NCI-H524 treated with DMSO at 0.1 percent for 48 hours (cell line): ENCODE measurements at places on chromosomes 1 and 21.

- no peak for DNase-seq
Measured at GRCh38 chr1:119008483-119009311, 20.6 kb upstream of the TBX15 start.

DNA sequence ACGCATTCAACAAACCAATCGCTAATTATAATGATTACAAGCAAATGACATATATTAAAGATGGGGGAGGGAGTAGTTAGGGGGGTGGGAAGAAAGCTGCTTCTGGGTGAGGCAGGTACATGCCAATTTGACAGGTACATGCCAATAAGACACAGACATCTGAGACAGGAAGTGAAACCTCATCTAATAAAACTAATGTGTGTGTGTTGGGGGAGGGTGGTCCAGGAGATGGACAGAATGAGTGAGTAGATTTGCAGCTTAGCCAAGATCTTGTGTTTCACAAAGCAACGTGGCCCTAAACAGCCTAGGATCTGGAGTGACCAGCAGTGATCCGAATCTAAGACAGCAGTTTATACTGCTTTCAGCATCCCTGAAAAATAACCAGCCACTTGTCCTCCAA is 10.8 kb downstream of the CFAP45 start:
- DNase-seq: no peak

- no peak for DNase-seq
Measured at GRCh38 chr21:35232545-35233176, 183.6 kb upstream of the RUNX1 start.

DNA sequence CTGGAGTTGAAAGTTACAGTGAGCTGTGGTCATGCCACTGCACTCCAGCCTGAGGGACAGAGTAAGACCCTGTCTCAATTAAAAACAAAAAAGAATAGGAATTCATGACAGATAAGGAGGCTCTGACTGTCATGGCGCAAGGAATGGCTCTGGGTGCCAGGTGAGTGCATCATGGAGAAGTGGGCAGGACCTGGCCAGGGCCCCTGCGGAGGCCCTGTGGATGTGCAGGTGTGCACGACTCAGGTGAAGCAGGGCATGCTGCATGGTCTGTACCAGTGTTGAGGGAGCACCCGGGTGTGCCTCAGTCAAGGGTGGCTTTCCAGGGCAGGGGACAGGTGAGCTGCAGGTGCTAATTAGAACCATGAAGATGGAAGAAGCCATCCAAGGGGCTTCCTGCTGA is 14.0 kb downstream of the SLC1A7 start:
- DNase-seq: no peak

DNA sequence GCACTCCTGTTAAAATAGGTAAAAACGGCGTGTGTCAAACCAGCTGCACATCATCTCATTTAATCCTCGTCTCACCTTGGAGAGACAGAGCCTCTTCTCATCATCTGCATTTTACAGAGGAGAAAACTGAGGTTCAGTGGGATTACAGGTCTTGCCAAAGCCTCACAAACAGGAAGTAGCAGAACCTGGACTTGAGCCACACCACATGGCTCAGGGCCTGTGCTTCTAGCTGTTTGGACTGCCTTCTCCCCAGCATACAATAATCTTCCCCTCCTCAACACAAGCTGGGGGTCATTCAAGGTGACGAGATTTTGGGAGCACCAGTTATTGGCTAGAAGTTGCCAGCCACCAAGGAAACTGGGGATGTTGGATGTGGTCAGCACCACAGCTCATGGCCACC is 167.9 kb upstream of the ZC3H12A start:
- no peak for DNase-seq

DNA sequence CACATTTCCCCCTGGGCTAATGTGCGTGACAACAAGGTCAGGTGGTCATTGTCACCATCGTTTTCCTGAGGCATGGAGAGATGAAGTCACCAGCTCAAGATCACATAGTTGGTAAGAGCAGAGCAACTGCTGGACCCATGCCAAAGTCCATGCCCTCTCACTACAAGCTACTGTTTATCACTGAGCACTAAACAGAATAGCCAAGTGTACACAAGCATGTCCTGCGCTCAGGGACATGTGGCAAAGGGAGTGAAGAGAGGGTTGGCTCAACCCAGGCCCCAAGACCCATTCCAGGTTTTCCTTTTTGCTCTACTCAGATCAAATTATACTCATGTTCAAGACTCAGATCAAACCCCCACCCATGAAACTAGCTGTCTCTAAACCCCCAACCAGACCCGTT is 20.8 kb downstream of the LRRC52 start:
- no peak for DNase-seq

GRCh38 chr1:201137024-201137392 is 10.0 kb upstream of the ASCL5 start:
- DNase-seq: no peak

DNA sequence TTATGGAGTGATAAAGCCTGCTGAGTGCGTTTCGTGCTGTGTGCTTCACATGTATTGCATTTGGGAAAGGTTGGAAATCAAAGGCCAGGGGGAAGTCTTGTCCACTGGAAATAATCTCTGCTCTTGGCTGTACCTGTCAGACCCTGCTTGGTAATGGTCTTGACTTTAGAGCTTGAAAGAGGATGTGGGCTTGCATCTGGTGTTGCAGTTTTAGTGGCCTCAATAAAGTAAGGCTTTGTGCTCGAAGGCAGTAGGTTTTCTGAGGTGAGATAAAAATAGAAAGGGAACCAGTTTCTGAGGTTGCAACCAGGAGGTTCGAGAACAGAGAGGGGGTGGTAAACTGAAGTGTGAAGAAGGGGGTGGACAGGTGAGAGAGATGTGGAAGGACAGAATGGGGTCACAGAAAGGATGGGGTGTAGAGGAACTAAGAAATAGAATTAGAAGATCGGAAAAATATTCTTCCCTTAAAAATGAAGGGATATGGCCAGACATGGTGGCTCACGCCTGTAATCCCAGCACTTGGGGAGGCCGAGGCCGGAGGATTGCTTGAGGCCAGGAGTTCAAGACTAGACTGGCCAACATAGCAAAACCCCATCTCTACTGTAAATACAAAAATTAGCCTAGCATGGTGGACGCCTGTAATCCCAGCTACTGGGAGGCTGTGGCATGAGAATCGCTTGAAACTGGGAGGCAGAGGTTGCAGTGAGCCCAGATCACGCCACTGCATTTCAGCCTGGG is 1.5 kb downstream of the S100PBP start:
- no peak for DNase-seq

DNA sequence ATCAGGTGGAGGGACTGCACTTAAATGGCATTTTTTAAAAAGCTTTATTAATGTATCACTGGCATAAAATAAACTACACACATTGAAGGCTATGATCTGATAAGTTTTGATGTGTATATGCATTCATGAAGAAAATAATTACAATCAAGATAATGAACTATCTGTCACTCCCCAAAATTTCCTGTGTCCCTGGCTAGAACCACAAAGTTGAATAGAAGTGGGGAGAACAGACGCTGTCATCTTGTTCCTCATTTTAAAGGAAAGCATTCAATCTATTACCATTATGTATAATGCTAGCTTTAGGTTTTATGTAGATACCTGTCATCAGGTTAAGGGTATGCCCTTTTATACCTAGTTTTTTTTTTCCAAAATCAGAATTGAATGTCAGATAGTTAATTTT is 38.1 kb upstream of the C1orf87 start:
- no peak for DNase-seq

DNA sequence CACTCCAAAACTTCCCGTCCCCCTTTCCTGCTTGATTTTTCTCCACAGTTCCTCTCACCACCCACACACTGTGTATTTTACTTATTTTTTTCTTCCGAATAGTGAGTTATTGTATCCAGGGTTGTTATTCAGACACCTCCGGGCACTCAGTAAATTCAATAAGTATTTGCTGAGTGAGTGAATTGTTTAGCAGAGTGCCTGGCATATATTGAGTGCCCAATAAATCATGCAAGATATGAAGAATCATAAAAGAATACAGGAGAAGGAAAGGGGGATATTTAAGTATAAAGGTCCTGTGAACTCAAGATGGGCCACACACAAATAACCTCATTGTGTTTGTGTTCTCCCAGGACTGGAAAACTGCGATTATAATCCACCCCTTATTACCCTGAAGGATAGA is 139.9 kb downstream of the GALNT2 start:
- DNase-seq: no peak

DNA sequence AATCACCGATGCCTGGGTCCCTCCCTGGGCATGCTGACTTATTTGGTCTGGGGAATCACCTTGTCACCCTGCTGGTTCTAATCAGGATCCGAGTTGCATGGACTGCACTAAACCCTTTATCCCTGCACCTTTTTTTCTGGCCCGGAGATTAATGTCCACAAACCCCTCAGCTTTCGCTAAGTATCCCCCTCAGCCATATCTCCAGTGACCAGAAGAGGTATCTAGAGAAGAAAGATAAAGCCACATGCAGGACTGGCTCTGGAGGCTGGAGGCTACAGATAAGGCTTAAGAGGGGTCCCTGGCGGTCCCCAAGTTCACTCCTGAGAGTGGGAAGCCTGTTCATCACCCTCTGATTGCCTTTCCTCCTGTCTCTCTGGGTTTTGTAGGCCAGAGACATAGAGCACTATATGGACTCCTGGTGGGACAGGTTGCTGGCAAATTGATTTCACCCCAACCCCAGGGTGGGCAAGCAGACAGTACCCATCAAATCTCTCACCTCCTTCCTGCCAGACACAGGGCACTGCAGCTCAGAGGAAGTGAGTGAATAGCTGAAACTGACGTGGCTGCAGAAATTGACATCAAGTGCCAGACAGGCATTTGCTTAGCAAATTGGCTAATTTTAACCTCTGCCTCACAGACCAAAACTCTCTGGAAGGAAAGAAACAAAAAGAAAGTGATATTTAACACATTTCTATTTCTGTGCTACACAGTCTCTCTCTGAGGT is 38.8 kb downstream of the HMGB4 start:
- DNase-seq: no peak

DNA sequence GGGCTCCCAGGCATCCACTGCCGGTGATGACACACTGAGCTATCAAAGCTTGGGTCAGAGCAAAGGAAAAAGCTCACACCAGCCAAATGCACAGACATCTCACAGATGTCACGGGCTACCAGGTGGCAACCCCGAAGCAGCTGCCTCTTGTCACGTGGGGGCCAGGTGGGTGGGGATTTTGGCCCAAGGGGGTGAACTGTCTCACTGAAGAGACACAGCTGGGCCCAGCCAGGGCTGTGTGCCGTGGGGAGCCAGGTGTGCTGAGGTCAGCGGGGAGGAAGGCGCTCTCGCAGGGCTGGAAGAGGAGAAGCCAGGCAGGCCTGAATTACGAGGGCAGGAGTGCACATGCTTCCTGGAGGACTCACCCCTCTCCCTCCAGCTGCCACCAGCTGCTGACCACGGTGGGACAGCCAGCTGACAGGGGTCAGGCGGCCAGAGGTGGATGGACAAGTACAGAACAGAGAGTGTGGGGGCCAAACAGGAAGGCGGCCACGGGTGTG is 32.4 kb downstream of the KCNN3 start:
- DNase-seq: peak; percentile 55

- DNase-seq: no peak
Measured at GRCh38 chr1:183003203-183003602, 20.0 kb upstream of the LAMC1 start.

DNA sequence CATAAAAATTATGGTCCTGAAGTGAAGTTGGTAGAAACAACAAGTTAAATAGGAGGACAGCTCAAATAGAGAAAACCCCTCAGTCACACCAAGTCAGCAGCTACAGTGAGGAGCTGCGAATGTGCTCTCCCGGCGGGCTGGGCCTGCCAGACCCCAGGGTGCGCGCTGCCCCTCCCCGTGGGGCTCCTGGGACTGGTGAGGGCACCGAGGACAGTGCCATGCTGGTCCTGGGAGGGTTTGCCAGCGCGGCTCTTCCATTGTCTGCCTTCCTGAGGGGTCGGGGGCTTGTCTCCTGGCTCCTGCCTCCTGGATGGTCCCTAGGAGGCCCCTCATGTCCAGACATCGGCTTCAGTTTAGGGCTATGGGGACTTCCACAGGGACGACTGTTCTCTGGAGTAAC is 121.8 kb downstream of the PCBP3 start:
- DNase-seq: no peak

- peak; percentile 75 for DNase-seq
Measured at GRCh38 chr1:84758968-84759491, 68.8 kb upstream of the SSX2IP start.

- DNase-seq: no peak
Measured at GRCh38 chr1:55117941-55118340, 78.6 kb downstream of the PCSK9 start.

DNA sequence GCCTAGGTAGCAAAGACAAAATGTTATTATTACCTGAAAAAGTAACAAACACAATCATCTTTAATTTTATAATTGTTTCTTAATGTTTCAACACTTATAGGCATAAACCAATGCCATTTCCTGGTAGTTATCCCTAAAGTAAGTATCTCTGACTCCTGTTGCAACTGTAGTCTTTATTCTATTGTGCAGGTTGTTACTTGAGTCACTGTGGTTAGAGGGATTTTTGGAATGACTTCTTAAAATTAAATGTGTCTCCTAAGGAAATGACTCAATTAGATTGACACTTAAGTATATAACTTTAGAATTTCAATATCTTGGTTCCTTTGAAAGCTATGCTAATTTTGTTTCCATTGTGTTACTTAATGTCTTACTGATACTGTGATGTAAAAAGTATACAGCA is 143.9 kb downstream of the PHTF1 start:
- DNase-seq: no peak

DNA sequence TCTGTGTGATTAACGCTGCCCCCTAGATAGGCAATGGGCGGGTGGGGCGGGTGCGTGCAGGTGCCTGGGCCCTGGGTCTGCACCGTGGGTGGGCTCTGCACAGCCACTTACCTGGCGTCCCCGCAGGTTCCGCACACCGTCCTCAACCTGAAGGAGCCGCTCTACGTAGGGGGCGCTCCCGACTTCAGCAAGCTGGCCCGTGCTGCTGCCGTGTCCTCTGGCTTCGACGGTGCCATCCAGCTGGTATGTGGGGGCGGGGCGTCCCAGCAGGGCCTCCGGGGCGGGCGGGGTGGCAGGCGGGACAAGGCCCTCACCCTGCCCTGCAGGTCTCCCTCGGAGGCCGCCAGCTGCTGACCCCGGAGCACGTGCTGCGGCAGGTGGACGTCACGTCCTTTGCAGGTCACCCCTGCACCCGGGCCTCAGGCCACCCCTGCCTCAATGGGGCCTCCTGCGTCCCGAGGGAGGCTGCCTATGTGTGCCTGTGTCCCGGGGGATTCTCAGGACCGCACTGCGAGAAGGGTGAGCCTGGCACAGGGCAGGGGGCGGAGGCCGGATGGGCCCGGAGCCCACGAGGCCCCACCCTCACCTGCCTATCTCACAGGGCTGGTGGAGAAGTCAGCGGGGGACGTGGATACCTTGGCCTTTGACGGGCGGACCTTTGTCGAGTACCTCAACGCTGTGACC is 22.8 kb downstream of the RNF223 start:
- no peak for DNase-seq

- no peak for DNase-seq
Measured at GRCh38 chr1:236951672-236952071, 52.6 kb downstream of the MT1HL1 start.

- DNase-seq: peak; percentile 42
Measured at GRCh38 chr1:83583351-83584014, 415.4 kb downstream of the TTLL7 start.

- no peak for DNase-seq
Measured at GRCh38 chr1:44524655-44525500, 119.8 kb downstream of the RNF220 start.

- DNase-seq: no peak
Measured at GRCh38 chr1:86487811-86488141, 19.0 kb downstream of the CLCA1 start.
